Activated gamma-delta T cell treated with Interleukin-2 at 50 U/mL for 16 hours (primary cell): ENCODE measurements at places on chromosomes 16 and 17.

GRCh38 chr16:81432937-81433557 lies 11.6 kb upstream of the CMIP start:
- DNase-seq, result no peak

GRCh38 chr16:1193825-1194581 lies 31.1 kb downstream of the TPSG1 start:
- no peak for DNase-seq

GRCh38 chr16:87203060-87203656 lies 114.0 kb downstream of the C16orf95 start:
- DNase-seq, result no peak

- DNase-seq, result no peak
Measured at GRCh38 chr16:72025404-72026114, 17.0 kb downstream of the DHODH start.

DNA sequence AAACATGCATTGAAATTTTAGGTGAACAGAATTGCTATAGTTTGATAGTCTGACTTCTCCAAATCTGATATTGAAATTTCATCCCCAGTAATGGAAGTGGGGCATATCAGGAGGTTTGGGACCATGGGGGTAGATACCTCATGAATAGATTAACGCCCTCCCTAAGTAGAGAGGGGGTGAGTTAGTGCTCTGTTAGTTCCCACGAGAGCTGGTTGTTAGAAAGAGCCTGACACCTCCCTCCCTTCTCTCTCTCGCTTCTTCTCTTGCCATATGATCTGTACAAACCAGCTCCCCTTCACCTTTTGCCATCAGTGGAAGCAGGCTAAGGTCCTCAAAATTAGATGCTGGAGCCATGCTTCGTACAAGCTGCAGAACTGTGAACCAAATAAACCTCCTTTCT lies 78.8 kb downstream of the BRIP1 start:
- no peak for DNase-seq

DNA sequence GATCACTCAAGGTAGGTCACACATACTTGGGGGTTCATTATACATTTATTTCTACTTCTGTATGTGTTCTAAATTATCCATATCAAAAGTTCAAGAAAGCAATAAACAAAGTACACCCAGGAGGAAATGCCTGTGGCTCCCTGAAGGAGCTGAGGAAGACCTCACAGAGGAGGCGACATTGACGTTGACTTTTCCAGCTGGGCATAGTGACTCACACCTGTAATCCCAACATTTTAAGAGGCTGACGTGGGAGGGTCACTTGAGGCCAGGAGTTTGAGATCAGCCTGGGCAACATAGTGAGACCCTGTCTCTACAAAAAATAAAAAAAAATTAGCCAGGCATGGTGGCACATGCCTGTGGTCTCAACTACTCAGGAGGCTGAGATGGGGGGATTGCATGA lies 16.3 kb downstream of the ITGAD start:
- DNase-seq, result no peak

DNA sequence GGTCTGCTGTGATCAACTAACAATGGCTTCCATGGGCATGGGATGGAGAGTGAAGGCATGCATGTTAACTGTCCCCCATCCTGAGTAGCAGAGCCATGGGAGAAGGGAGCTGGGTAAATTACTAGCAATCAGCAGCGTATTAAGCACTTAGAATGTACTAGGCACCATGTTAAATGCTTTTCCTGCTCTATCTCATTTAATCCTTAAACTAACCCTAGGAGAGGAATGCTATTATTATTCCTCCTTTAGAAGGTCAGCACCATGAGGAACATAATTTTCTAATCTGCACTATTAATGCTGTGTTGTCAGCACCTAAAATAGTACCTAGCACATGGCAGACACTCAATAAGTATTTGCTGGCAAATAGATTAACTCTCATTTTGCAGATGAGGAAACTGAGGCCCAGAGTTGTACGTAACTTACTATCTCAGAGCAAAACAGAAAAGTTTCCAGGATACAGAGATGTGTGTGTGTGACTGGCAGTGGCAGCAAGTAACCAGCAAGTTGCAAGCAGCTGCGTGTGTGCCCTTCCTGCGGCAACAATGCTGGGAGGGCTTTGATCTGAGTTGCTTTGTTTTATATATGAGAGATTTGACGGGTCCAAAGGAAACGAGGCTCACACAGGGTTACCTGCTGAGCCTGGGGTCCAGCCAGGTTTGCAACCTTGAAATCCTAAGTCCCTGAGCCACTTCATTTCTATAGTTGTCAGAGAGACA lies 6.5 kb upstream of the KLHL36 start:
- DNase-seq, result no peak

- DNase-seq, result no peak
Measured at GRCh38 chr16:990516-991291, 9.1 kb downstream of the SOX8 start.

GRCh38 chr16:67805718-67806427 lies 487 bp downstream of the RANBP10 start:
- DNase-seq, result no peak

GRCh38 chr17:48144231-48144630 lies 36.7 kb downstream of the SNX11 start:
- DNase-seq, result no peak

DNA sequence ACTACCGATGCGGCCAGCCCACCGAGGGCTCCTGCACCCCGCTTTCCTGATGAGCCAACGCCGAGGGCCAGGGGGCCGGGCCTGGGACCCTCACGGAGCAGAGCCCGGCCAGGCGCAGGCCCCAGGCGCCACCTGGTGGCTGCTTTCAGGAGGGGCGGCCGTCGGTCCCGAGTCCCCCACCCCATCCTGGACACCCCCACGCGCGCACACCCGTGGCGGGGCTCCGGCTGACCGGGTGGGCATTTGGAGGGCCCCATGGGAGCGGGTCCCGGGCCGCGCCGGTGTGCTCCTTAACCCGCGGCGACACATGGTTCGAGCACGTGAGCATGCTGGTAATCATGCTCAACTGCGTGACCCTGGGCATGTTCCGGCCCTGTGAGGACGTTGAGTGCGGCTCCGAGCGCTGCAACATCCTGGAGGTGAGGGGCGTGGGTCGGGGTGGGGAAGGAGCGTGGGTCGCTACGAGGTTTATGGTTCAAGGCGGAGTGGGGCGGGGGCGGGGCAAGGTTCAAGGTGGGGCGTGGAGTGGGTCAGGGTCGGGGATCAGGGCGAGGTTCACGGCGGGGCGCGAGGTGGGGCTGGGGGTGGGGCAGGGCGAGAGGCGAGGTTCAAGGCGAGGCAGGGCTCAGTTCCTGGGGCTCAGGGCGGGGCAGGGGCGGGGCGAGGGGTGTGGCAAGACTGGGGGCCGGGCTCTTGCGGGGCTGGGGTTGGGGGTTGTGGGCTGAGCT lies 30.2 kb downstream of the TPSG1 start:
- DNase-seq, result no peak

DNA sequence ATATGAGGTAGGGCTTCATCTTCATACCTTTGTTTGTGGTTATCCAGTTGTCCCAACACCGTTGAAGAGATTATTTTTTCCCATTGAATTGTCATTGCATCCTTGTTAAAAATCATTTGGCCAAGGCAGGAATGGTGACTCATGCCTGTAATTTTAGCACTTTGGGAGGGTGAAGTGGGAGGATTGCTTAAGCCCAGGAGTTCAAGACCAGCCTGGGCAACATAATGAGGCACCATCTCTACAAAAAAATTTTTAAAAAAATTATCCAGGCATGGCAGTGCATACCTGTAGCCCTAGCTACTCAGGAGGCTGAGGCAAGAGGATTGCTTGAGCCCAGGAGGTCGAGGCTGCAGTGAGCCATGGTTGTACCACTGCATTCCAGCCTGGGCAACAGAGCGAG lies 223.9 kb downstream of the TANC2 start:
- no peak for DNase-seq

DNA sequence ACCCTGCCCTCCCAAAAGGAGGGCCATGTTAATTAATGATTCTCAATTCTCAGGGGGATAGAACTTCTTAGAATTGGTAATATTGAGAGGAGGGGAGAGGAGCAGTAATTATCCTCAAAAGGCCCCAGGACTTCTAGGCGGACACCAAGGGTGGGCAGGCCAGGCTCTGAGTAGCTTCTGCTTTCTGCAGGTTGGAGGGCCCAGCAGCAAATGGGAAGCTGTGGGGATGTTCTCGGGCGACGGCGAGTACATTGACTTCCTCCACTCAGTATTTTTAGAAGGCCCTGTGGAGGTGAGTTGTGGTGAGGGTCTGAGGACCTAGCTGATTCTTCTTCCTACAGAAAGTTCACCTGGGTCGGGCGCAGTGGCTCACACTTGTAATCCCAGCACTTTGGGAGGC lies 57.5 kb downstream of the DNAH2 start:
- no peak for DNase-seq

- no peak for DNase-seq
Measured at GRCh38 chr16:80996688-80997138, 10.0 kb downstream of the CMC2 start.

- DNase-seq, result no peak
Measured at GRCh38 chr17:56740481-56740880, 93.2 kb downstream of the C17orf67 start.

DNA sequence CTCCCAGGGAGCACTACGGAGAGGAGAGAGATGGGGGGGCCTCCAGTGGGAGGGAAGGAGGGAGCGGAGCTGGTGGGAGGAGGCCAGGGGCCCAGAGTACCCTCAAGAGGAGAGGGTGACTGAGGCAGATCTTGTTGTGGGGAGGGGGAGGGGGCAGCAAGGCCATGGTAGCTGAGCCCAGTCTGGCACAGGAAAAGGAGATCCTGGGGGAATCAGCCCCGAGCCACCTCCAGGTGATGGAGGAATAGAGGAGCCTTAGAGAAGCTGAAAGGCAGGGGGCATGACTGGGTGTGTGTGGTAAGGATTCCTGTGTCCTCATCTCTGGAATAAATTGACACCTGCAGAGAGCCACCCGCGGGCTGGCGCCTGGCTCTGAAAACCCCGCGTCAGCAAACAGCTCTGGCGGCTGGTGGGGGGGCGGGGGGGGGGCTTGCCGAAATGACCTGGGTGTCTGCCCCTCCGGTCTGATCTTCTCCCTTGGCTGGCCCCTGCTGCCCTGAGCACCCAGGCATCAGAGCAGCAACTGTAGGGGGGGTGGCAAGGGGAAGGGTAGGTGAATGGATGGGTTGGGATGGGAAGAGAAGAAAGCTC lies 1.3 kb upstream of the NLGN2 start:
- DNase-seq, result no peak

GRCh38 chr17:8994319-8994718 lies 27.0 kb upstream of the NTN1 start:
- peak; percentile 63 for DNase-seq

DNA sequence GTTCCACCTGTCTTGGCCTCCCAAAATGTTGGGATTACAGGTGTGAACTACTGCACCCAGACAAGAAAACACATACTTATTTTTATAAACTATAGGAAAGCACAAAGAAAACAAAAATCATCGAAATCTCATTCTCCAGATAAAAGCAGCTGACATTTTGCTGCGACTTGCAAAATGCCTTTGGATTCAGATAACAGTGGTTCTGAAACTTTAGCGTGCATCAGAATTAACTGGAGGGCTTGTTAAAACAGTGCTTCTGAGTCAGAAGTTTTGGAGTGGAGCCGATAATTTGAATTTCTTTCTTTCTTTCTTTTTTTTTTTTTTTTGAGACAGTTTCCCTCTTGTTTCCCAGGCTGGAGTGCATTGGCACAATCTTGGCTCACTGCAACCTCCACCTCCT lies 17.7 kb upstream of the GJD3 start:
- DNase-seq, result no peak

- DNase-seq, result no peak
Measured at GRCh38 chr16:57804111-57804837, 2.0 kb upstream of the KIFC3 start.

DNA sequence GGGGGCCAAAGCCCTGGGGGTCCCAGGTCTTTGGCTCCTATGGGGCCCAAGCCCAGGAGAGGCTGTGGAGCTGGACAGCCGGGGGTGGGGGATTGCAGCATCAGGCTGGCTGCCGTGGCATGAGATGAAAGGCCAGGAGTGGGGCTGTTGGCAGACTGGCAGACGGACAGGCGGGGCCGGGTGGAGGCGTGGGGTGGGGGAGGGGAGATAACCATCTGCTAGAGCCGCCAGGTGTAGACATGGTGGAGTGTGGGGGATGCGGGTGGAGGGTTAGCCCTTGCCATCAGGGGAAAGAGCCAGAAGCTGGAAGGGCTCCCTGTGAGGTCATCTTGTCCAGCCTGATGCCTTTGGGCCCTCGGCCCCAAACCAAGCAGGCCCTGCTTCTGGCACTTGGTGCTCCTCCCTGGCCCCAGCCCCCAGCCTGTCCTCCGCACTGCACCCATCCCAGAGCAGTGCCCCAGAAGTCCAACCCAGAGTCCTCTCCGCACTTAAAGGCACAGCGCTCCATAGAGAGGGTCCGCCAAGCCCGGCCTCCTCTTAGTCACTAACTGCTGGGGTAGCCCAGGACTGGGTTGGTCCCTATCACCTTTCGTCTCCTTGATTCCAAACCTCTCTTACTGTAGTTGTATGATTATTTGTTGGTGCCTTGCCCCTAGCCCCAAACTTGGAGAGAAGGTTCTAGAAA lies 33.3 kb upstream of the DLX4 start:
- no peak for DNase-seq

DNA sequence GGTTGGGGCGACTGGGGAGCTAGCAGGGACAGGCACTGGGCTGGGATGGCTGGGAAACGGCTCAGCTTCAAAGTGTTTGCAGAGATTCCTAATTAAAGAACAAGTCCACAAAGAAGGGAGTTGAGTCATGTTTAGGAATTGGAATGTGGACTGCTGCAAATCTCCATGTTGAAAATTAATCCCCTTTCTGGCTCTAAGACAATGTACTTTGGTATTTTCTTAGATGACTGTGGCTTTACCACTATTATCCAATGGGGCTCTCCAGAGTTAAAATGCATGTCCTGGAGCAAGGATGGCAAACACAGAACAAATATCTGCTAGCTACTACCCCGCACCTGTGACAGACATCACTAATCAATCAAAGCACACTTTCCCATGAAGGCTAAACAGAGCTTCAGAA lies 22.2 kb upstream of the WSCD1 start:
- DNase-seq, result no peak

GRCh38 chr16:58051821-58052603 lies 26.5 kb downstream of the MMP15 start:
- DNase-seq, result no peak

DNA sequence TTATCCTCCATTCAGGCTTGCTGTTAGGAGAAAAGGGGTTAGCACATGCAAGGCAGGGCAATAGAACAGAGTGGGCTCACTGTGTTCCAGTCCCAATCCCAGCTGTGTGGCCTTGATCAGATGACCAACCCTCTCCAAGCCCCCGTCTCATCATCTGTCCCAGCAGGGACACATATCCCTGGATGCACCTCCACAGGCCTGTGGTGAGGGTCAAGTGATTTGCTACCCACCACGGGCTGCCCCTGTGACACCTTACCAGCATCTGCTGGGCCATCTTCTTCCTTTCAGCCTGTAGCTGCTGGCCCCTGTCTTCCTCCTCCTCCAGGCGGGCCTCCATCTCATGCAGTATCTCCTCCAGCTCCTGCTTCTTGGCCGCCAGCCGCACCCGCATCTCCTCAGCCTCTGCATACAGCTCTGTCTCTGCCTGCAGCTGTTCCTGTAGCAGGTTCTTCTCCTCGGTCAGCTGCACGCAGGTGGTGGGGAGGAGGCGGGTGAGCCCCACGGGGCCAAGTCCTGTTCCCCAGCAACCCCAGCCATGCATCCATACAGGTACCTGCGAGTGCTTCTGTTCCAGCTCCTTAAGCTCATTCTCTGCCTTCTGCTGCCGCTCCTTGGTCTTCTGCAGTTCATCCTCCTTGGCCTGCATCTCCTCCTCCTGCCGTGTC lies 91.3 kb downstream of the NDE1 start:
- no peak for DNase-seq

GRCh38 chr17:75154195-75155106 lies at the start of gene JPT1:
Gene JPT1 (minus strand): TSS chr17:75154512. CDS start chr17:75154397, 115 bp downstream.
- peak; percentile 98 for DNase-seq

GRCh38 chr16:7534749-7535148 lies 202.1 kb downstream of the RBFOX1 start:
- no peak for DNase-seq
